ENCODE measurements at places on chromosomes 5 and 9. TPM values are rescaled to one million over a fixed set of nuclear protein-coding genes. Genes with fewer than 3 reads are reported as not detected.

Gene MYMK
- polyA plus RNA-seq = not detected

Gene TMEM215
- polyA plus RNA-seq = not detected

Gene ZNF658
- polyA plus RNA-seq = 0.64 TPM

Gene IZUMO3
- not detected for polyA plus RNA-seq

Gene CD72
- polyA plus RNA-seq = 2.5 TPM

Gene MEF2C
- 0.93 TPM for polyA plus RNA-seq

Gene TLX3
- 4.7 TPM for polyA plus RNA-seq

Gene ZNF300
- 3.5 TPM for polyA plus RNA-seq

Gene GRK6
- polyA plus RNA-seq = 39.5 TPM

Gene DBH
- 1.2 TPM for polyA plus RNA-seq

All from SK-N-SH (cell line).